ENCODE measurements at places on chromosomes 11 and 22.

- no peaks in the 10 kb centered on the region for H3K36me3 ChIP-seq
- no peaks in the 10 kb centered on the region for H3K27me3 ChIP-seq
- DNase-seq: no peak
- no peak overlapping the region for H3K27ac ChIP-seq
Measured at GRCh38 chr11:91686700-91687099, 537.9 kb upstream of the FAT3 start.

DNA sequence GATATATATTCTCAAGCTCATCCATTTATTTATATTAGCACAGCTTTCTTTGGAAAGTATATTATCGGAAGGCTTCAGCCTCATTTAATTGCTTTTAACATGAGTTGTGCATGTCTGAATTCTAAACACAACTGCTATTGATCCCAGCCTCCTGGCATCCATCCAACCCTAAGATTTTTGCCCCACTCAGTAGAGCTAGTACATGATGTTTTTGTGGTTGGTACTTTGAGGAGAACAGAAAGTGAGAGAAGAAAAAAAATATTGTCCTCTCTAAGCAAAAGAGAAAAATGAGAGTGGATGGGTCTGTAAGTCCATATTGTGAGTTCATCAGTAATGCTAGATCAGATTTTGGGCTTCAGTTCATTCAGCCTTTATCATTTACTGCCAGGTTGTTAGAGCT lies 198.7 kb downstream of the DDX10 start:
- no peak overlapping the region for H3K4me3 ChIP-seq
- no peak for DNase-seq
- no peaks in the 10 kb centered on the region for H3K4me1 ChIP-seq
- no peaks in the 10 kb centered on the region for H3K27me3 ChIP-seq

GRCh38 chr11:14308897-14309387 lies 50.0 kb downstream of the RRAS2 start:
- H3K4me1 ChIP-seq: peaks cover 48% of the 10 kb centered on the region
- DNase-seq: no peak
- H3K36me3 ChIP-seq: no peaks in the 10 kb centered on the region
- no peak overlapping the region for H3K27ac ChIP-seq
- no peaks in the 10 kb centered on the region for H3K27me3 ChIP-seq

- peaks cover 7% of the 10 kb centered on the region for H3K36me3 ChIP-seq
- peaks cover 28% of the 10 kb centered on the region for H3K4me1 ChIP-seq
- no peak overlapping the region for H3K4me3 ChIP-seq
- no peak for DNase-seq
- no peak overlapping the region for H3K27ac ChIP-seq
- no peaks in the 10 kb centered on the region for H3K27me3 ChIP-seq
Measured at GRCh38 chr11:47220401-47220821, 5.6 kb downstream of the DDB2 start.

GRCh38 chr11:60984636-60985035 lies 13.2 kb downstream of the CD6 start:
- no peaks in the 10 kb centered on the region for H3K36me3 ChIP-seq
- H3K27ac ChIP-seq: no peak overlapping the region
- no peaks in the 10 kb centered on the region for H3K4me1 ChIP-seq
- no peak for DNase-seq
- no peaks in the 10 kb centered on the region for H3K27me3 ChIP-seq

GRCh38 chr11:72896431-72896830 lies 82.2 kb downstream of the ATG16L2 start:
- no peak overlapping the region for H3K4me3 ChIP-seq
- H3K4me1 ChIP-seq: no peaks in the 10 kb centered on the region
- no peak for DNase-seq
- H3K27me3 ChIP-seq: no peaks in the 10 kb centered on the region

DNA sequence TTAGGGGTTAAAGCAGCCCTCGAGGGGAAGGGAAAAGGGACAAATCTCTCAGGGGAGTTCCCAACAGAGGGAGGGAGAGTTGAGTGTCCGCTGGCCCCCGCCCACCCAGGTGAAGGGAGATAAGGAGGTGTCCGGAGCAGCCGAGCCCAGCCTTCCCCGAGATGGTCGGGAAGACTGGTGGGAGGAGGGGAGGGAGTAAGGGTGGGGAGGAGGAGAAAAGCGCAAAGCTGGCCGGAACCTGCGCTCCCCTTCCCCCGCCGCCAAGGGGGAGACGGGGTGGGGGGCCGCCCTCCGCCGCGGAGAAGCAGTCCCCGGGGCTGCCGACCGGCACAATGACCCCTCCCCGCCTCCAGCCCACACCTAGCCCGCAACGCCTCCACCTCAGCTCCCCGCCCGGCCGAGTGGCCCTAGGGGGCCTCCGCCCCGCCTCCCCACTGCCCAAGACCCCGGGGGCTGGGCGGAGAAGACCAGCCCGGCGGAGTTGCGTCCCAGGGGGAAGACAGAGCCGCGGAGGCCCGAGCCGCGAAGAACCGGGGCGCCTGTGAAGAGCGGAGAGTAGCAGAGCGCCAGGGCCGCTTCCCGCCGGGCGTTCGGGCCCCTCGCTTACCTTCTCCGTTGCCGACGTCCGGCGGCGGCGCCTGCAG lies 479 bp downstream of the RSF1 start:
- peak overlapping the region; percentile 100 for H3K4me3 ChIP-seq
- H3K36me3 ChIP-seq: no peaks in the 10 kb centered on the region
- peak overlapping the region; percentile 99 for H3K27ac ChIP-seq

DNA sequence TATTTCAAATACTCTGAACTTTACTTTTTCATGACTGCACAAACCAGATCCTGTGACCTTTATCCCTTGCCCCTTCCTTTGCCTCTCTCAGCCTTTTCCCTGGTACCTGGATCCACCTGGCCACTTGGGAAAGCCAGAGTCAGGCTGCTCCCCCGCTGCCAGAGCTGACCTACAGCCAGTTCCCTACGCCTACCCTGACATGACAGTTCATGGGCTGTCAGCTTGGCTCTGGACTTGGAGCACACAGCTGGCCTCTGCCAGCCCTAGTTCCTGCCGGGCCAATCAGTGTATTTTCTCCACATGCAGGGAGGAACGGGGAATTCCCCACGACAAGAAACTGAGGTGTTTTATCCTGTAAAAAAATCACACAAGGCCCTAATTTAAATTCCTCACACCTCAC lies 382.6 kb downstream of the INSC start:
- H3K4me1 ChIP-seq: no peaks in the 10 kb centered on the region
- DNase-seq: no peak
- no peaks in the 10 kb centered on the region for H3K27me3 ChIP-seq
- H3K36me3 ChIP-seq: no peaks in the 10 kb centered on the region

DNA sequence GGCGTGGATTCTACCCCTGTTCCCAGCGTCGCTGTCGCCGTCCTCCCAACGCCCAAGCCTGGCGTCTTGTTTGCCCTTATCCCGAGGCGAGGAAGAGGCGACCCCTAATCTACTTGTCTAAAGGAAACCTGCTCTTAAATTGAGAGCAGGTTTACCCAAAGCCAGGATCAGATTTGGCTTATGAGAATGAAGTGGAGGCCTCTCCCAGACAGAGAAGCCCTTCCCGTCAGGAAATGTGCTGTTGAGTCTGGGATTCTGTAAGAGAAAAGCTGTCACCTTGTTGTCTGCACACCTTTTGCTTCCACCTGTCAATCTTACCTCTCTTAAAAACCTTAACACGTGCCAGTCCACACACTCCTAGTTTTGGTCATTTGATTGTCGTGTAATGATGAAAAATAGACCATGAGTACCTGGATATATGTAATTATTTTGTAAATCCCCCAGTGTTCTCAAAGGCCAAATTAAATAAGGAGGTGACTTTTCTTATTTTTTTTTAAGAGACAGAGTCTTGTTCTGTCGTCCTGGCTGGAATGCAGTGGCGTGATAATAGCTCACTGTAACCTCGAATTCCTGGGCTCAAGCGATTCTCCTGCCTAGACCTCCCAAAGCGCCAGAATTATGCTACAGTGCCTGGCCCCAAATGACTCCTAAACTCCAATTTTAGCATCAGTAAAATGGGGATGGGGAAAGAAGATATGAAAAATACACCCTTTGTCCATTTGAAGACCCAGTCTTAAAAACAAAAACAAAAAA lies 627 bp downstream of the GTF2H1 start:
- peak overlapping the region; percentile 94 for H3K27ac ChIP-seq
- H3K27me3 ChIP-seq: no peaks in the 10 kb centered on the region
- H3K36me3 ChIP-seq: no peaks in the 10 kb centered on the region
- peak overlapping the region; percentile 68 for H3K4me3 ChIP-seq

- H3K27ac ChIP-seq: no peak overlapping the region
- no peaks in the 10 kb centered on the region for H3K36me3 ChIP-seq
- no peaks in the 10 kb centered on the region for H3K4me1 ChIP-seq
- no peaks in the 10 kb centered on the region for H3K27me3 ChIP-seq
Measured at GRCh38 chr11:69635195-69635594, 5.8 kb upstream of the CCND1 start.

DNA sequence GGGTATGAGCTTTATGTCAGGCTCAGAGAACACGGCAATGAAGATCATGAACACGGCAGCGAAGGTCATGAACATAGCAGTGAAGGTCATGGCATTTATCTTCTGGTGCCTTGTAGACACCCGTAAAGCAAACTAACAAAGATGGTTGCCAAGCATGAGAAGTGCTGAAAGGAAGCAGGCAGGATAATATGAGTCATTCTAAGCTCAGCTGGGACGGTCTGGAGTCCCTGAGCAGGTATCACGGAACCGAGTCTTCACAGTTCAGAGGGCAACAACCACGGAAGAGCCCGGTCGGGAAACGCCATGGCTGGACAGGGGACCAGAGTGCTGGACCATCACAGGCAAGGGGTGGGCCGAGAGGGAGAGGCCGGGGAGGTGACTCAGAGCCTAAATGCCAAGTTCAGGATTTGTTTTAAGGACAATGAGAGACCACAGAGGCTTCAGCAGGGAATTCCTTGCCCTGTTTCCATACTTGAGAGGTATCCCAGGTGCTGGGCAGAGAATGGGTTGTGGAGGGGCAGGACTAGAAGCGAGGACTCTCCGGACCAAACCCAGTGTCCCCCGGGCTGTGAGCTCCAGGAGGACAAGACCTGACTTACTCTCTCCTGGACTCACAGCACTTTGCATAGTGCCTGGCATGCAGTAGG lies 13.1 kb upstream of the MS4A10 start:
- H3K4me3 ChIP-seq: no peak overlapping the region
- H3K27ac ChIP-seq: no peak overlapping the region
- no peaks in the 10 kb centered on the region for H3K27me3 ChIP-seq
- H3K4me1 ChIP-seq: peaks cover 14% of the 10 kb centered on the region

DNA sequence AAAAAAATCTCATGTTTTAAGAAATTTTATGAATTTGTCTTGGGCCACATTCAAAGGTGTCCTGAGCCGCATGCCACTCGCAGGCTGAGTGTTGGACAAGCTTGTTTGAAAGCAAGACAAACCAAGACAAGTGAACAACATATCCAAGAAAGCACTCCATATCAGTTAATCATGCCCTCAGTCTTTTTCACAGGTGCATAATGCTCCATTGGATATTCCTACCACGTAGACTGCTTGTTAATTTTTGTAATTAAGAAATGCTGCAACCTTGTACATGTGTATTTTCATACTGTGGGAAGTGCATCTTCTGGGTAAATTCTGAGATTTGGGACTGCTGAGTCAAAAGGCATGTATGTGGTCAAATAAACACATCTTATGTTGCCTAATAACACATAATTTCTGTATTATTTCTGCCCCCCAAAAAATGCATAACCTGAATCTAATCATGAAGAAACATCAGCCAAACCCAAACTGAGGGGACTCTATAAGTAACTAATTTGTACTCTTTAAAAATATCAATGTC lies 8.2 kb downstream of the RRAS2 start:
- H3K27me3 ChIP-seq: no peaks in the 10 kb centered on the region
- H3K4me3 ChIP-seq: no peak overlapping the region
- H3K27ac ChIP-seq: no peak overlapping the region
- H3K4me1 ChIP-seq: no peaks in the 10 kb centered on the region

GRCh38 chr22:20116376-20116950 lies 559 bp downstream of the RANBP1 start:
- no peaks in the 10 kb centered on the region for H3K4me1 ChIP-seq
- no peaks in the 10 kb centered on the region for H3K27me3 ChIP-seq
- peak overlapping the region; percentile 91 for H3K4me3 ChIP-seq
- no peak for DNase-seq
- H3K36me3 ChIP-seq: peaks cover 54% of the 10 kb centered on the region

DNA sequence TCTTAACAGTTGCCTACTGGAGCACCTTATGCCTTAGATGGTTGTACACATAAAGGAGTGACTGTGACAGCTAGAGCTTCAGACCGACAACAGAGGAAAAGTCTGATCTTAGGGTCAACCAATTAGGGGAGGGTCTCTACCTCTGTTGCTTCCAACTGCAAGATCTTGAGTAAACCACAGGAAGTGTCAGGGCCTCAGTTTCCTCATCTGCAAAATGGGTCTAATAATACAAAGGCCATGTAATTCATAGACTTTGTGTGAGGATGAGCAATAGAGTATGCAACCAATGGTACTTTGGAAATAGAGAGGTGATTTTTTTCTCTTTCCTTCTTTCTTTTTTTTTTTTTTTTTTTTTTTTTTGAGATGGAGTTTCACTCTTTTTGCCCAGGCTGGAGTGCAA lies 16.4 kb upstream of the ANO1 start:
- no peaks in the 10 kb centered on the region for H3K27me3 ChIP-seq
- H3K4me3 ChIP-seq: no peak overlapping the region
- H3K4me1 ChIP-seq: no peaks in the 10 kb centered on the region
- no peak overlapping the region for H3K27ac ChIP-seq
- DNase-seq: no peak

GRCh38 chr11:11451501-11452005 lies 98.5 kb upstream of the CSNK2A3 start:
- no peaks in the 10 kb centered on the region for H3K36me3 ChIP-seq
- H3K4me3 ChIP-seq: no peak overlapping the region
- peaks cover 4% of the 10 kb centered on the region for H3K4me1 ChIP-seq
- DNase-seq: no peak
- no peak overlapping the region for H3K27ac ChIP-seq

- no peaks in the 10 kb centered on the region for H3K27me3 ChIP-seq
- H3K4me1 ChIP-seq: no peaks in the 10 kb centered on the region
- no peak for DNase-seq
- no peak overlapping the region for H3K4me3 ChIP-seq
- H3K27ac ChIP-seq: no peak overlapping the region
Measured at GRCh38 chr11:78446210-78446609, 28.6 kb upstream of the GAB2 start.

- peaks cover 52% of the 10 kb centered on the region for H3K4me1 ChIP-seq
- H3K27ac ChIP-seq: peak overlapping the region; percentile 3
- peaks cover 49% of the 10 kb centered on the region for H3K36me3 ChIP-seq
- no peaks in the 10 kb centered on the region for H3K27me3 ChIP-seq
- H3K4me3 ChIP-seq: no peak overlapping the region
Measured at GRCh38 chr11:46661836-46662235, 38.6 kb downstream of the ARHGAP1 start.

Data from right atrium auricular region (tissue), 2 donors.